ENCODE measurements at places on chromosomes 3 and 15.

DNA sequence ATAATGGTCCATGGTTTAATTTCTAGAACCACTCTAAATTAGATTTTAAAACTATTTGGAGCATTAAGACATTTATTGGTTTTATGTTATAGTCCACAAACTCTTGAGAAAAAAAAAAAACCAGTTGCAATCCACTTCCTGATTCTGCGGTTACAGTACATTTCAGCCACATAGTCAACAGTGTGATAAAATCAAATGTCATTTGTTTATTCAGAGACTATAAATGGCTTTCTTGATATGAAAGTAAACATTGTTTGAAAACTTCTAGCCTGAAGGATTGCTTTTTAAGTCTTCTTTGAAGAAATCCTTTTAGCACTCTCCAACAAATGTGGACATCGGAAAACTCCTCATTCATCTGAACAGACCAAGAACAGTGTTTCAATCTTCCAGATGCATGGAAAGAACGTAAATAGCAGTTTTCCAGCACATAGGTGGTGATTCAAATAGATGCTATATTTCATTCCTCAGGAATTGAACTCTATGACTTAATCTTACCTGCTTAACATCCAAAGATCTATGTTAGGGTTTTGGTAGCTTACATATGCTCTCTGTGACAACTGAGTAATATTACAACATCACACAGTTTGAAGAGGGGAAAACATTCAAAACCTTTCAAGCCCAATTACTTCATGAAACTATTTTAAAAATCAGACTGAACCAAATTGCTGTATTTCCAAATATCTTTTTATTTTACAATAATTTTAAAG is 87.8 kb upstream of the UBE2E2 start:
- DNase-seq: no peak

GRCh38 chr3:61110576-61110975 is 140.7 kb downstream of the FHIT start:
- DNase-seq: no peak

- no peak for DNase-seq
Observed at GRCh38 chr3:49417516-49418120, 4.7 kb downstream of the AMT start.

GRCh38 chr3:168558728-168559411 is 463.1 kb upstream of the GOLIM4 start:
- DNase-seq: no peak

DNA sequence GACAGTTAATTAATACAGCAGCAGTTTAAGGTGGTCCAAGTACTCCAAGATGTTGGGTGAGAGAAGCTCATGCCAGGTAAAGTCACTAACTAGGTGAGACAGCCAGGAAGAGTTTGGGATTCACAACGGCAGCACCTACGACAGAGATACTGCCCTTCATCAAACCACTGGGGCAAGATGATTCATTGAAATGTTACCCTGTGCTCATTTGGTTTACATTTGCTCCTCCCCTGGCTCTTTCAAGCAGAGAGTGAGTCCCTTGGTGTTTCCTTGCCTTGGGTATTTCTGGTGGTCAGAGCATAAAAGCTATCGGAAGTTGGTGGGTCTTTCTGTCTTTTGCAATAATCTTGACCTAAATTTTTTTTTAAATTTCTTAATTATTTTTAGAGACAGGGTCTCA is 19.9 kb upstream of the PDE8A start:
- DNase-seq: no peak

DNA sequence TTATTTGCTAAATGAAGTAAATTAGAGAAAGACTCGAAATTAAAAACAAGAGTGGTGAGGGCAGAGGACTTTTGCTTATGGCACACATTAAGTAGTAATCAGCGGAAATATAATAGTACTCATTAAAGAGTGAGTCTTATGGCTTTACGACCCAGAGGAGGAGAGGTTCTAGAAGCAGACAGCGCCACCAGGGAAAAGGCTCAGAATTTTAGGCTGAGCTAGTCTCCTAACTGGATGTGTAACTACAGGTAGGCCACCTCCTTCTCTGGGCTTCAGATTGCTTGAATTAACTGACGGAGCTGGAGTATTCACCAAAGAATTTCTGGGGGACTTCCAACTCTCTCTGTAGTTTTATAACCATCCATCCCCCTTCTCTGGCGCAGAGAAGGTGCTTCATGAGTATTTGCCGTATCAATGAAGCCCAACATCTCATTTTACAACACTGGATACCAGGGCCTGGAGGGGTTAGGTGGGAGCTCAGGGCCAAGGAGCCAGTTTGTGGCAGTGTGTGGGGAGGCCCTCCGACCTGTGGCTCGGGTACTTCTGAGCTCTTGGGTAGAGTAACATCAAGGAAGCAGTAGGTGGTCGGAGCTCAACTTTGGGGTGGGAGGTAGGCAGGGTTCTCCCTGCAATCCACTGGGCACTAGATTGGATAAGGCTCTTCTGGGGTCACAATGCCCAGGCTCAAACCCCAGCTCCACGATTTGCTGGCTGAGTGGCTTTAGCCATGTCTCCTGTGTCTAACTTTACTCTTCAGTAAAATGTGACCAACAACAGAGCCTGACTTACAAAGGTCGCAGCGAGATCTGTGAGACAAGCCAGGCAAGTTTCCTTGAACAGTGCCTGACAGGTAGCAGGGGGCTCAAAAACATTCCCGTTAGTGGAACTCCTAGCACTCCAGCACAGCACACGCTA is 1.1 kb downstream of the CHCHD4 start:
- no peak for DNase-seq

- DNase-seq: no peak
Observed at GRCh38 chr3:99710094-99710493, 71.7 kb downstream of the COL8A1 start.

All from activated gamma-delta T cell treated with anti-CD3 and anti-CD28 coated beads, Interleukin-2, amount 50 U/mL, for 16 hours (primary cell).